Pons (tissue), 1 donor: ENCODE measurements at places on chromosomes 11 and 22.

DNA sequence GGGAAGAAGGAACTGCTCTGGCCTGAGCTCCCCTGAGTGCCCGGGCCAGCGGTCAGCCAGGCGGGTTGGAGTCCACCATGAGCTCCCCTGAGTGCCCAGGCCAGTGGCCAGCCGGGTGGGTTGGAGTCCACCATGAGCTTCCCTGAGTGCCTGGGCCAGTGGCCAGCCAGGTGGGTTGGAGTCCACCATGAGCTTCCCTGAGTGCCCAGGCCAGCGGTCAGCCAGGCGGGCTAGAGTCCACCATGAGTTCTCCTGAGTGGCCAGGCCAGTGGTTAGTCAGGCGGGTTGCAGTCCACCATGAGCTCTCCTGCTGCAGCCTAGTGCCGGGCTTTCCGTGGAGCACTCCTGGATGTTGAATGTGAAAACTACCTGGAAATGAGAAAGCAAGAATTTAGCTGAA, 844.0 kb downstream of the TBC1D22A start:
- DNase-seq, result no peak

GRCh38 chr11:80613655-80614054, 1172.8 kb upstream of the TENM4 start:
- DNase-seq, result no peak

- no peak for DNase-seq
These were observed 8.3 kb upstream of the HTR3B start for GRCh38 chr11:113896156-113896879.

- no peak for DNase-seq
These were observed 2.0 kb upstream of the CABP7 start for GRCh38 chr22:29717789-29718188.

GRCh38 chr22:29623553-29624169, 20.2 kb downstream of the NF2 start:
- peak; percentile 26 for DNase-seq

GRCh38 chr22:47195484-47196165, 433.2 kb downstream of the TBC1D22A start:
- DNase-seq, result no peak

- no peak for DNase-seq
These were observed 1.8 kb downstream of the LRRC10B start for GRCh38 chr11:61510166-61510919.

DNA sequence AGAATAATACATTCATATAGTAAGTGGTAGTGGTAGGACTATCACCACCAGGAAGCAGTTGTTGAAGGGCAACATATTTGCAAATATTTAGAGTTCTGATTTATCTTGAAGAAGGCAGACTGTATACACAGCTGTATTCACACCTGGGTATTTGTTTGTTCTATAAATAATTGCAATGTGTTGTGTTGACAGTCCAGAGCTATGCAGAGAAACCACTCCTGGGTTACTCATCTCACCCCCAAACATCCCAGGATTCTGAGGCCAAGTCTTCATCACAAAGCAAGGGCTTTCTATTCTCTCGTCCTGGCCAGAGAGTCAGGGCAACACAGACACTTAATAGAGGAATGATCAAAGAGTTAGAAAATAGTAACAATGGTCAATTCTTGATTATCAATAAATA, 102.1 kb upstream of the FAT3 start:
- DNase-seq, result no peak

GRCh38 chr11:34262531-34263081, 95.2 kb downstream of the ABTB2 start:
- peak; percentile 98 for DNase-seq

DNA sequence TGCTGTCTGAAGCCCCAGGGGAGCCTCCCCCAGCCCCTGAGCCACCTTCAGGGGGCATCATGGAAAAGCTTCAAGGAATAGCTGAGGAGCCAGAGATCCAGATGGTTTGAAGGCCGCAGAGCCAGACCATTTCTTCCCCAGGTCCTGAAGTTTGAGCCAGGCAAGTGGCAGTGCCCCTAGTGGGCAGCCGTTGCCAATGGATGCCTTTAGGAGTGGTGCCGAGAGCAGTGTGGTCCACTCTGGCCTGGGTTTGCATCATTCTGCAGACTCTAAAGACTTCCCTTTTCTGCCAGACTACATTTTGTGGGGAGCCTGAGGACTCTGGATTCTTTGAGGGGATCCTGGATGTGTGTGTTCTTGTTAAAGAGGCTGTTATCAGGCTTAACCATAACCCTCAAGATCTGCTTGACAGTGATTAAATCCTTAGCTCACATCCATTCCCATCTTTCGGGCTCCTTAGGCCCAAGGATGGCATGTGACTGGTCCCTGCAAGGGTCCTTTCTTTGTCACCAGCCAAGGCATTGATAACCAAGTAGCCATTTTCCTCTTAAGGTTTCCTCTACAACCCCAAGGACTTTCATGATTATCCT, 13.1 kb downstream of the HINFP start:
- DNase-seq, result no peak

DNA sequence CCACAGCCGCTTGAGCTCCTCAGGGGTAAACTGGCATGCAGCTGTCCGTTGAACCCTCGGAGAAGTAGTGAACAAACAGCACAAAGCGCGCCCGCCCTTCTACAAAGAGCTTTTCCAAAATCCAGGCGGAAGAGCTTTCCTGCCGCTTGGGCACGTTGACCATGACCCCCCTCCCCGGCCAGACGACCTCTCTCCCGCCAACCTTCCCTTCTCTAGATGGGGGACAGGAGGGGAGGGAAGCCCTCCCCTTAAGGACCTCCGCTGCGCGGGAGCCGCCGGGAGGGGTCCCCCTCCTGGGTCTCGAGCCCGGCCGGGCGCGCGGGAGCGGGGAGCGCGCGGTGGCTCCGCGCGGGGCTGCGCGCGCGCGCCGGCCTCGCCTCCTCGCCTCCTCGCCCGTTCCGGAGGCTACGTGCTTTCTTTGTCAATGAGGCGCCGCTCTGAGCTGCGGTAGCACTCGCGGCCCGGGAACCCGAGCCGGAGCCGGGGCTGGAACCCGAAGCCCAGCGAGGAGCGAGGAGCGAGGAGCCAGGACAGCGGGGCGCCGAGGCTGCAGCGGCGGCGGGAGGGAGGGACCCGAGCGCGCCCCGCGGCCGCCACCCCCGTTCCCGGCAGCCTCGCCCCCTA, 118.6 kb downstream of the HIPK3 start:
- no peak for DNase-seq

DNA sequence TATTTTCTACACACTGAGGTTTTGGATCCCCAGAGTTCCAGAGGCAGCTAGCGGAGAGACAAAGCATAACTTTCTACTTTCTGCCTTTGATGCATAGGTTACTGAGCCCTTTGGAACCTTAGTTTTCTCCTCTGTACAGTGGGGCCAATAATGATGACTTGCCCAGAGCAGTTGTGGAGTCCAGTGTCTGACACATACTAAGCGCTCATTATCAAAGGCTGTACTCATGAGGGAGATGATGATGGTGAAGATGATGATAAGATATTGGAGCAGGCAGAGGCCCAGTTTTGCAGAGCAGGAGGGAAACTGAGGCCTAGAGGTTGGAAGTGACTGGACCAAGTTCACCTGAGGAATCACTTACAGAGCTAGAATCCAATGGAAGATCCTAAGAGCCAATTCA, 458.0 kb downstream of the MIAT start:
- no peak for DNase-seq

- no peak for DNase-seq
These were observed 3.2 kb upstream of the WNT11 start for GRCh38 chr11:76209375-76209972.

DNA sequence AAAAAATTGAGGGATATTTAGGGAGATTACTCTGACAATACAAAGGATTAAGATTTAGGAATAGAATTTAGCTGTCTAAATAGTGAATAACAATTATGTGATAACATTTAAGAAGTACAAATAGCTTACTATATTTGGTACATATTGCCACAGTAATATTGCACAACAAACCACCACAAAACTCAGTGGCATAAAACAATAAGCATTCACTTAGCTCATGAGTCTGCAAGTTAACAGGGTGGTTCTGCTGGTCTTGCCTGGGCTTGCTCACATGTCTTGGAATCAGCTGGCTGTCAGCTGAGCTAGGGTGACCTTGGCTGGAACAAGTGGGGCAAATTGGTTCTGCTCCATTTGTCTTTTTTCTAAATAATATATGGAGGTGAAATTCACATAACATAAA, 115.1 kb downstream of the DCDC1 start:
- no peak for DNase-seq

DNA sequence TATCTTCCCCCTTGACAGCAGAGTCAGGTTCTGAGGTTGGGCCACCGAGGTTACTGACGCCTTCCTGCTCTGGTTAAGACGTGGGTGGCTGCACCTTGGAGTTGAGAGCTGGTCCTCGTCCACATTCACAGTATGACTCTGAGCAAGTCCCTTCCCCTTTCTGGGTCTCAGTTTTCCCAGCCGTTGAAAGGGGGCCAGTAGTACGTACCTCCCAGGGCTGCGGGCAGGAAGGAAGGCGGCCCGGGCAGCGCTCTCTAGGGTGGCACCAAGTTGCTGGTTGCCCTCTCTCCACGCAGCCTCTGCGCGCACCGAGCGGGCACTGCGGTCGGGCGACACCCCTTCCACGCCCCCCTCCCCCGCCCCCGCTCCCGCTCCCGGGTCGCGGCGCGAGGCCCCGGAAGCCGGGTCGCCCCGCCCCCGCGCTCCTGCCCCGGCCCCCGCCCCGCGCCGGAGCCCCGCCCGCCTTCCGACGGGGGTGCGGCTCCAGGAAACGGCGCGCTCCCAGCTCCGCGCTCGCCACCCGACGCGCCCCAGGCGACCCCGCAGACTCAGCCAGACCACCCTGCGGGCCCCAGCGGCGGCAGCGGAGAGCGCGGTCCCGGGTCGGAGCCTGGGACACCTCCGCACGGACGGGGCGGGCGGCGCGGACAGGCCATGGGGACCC, at the start of gene EHBP1L1:
Gene EHBP1L1, plus strand, starts transcription at position 486 of the 664 bp plus-strand sequence. CDS start 250 bp downstream, outside the sequence.
- no peak for DNase-seq

DNA sequence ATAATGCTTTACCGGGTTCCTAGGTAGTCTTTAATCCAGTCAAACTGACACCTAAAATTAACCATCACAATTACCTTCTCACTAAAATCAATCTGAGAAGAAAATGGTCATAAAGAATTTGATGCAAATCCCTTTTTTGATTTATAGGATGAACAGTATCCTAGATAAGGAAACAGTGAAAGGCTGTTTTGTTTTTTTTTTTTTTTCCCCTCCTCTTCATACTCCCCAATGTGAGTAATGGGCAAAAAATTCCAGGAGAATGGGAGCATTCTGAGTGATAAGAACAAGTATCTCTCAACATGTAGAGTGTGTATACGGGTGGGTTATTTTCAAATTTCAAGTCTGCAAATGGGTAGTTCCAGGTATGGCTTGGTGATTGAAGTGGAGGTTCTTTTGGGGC, 28.4 kb downstream of the GRAMD1B start:
- no peak for DNase-seq

GRCh38 chr11:47860536-47860935, 12.4 kb upstream of the NUP160 start:
- no peak for DNase-seq

GRCh38 chr22:47331750-47332149, 569.3 kb downstream of the TBC1D22A start:
- no peak for DNase-seq

- DNase-seq, result peak; percentile 15
These were observed 35.4 kb upstream of the FLI1 start for GRCh38 chr11:128658502-128658901.

- DNase-seq, result no peak
These were observed 22.7 kb downstream of the PTDSS2 start for GRCh38 chr11:472816-473215.

DNA sequence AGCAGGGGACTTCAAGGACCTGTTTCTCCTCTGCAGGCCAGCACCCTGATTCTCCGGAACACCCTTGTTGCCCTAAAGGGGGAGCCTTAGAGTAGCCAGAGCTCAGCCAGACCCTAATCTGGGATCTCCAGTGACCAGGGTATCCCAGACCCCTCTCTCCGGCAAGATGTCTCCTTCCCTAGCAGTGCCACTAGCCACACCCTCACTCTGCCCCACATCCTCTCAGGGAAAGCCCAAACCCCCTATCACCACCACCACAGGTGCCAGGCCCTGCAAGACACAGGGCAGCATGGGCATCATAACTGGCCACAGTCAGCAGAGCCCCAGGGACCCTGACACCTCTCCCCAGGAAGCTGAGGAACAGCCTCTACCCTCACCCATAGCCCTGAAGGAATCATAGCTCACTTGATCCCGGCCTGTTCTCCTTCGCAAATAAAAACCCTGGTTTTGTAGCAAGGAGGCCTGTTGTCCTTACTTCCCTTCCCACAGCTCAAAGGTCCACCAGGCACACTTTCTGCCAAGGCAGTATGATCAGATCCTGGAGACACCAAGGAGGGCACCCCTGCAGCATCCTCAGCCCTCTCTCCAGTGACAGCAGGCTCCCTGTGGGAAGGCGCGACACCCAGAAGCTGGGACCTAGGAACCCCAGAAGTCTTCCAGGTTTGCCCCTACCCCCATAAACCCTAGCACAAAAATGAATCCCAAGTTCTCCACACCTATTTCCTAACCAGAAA, 4.6 kb downstream of the CFL1 start:
- no peak for DNase-seq

GRCh38 chr11:22466809-22467208, 128.6 kb downstream of the SLC17A6 start:
- no peak for DNase-seq

DNA sequence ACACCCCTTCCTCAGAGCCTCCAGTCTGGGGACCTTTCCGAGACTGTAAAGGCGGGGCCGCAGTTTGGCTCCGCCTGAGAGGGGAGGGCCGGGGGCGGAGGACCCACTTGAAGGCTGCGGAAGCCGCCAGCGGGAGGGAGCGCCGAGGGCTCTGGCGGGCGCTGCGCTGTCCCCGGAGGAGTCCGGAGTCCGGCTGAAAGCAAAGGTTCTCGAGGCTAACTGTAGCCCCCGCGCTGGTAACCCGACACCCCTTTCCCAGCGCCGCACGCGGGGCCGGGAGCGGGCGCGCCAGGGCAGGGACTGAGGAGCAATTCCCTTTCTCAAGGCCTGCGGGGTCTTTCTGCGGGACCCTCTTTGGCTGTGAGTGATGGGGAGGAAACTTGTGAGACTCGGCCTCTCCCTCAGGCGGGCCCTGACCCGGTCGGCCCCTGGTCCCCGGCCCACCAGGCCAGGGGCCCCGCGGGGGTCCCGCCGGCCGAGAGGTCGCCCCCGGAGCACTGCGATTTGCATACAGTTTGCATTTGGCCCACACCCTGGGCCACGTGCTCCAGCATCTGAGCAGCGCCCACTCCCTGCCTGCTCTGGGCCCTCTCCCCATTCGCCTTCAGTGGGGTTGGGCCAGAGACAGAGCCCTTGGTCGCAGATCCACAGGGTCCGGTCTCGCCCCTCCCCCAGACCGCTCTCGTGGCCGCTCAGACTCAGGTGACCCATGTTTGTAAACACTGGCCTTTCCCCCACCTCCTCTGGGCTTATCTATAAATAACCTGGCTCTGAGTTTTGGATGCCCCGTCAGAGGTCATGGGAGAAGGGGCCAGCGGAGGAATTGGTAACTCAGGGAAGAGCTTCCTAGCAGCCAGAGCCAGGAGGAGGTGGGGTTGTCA, 519 bp upstream of the ART5 start:
- DNase-seq, result peak; percentile 11

- DNase-seq, result no peak
These were observed 12.2 kb downstream of the NEAT1 start for GRCh38 chr11:65434667-65435410.

DNA sequence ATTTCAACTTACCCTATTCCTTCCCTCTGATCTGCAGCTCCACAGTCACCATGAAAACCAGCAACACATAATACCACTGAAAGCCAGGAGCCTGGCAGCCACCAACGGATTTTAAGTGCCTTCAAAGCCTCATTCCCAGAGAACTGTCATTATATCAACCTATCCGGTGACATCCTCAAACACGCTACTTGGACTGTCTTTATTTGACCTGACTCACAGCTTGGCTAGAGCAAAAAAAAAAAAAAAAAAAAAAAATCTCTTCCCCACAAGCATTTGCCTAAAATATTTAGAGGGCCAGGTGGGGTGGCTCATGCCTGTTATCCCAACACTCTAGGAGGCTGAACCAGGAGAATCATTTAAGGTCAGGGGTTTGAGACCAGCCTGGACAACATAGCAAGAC, 32.4 kb upstream of the ARHGAP32 start:
- DNase-seq, result no peak
